Epithelial cell of proximal tubule (primary cell): ENCODE measurements at places on chromosomes 7 and 10. TPM values are rescaled to one million over a fixed set of nuclear protein-coding genes. Genes with fewer than 3 reads are reported as not detected.

BHLHA15 gene
- total RNA-seq = 1.8 and 2.7 TPM in 2 replicates

DNA sequence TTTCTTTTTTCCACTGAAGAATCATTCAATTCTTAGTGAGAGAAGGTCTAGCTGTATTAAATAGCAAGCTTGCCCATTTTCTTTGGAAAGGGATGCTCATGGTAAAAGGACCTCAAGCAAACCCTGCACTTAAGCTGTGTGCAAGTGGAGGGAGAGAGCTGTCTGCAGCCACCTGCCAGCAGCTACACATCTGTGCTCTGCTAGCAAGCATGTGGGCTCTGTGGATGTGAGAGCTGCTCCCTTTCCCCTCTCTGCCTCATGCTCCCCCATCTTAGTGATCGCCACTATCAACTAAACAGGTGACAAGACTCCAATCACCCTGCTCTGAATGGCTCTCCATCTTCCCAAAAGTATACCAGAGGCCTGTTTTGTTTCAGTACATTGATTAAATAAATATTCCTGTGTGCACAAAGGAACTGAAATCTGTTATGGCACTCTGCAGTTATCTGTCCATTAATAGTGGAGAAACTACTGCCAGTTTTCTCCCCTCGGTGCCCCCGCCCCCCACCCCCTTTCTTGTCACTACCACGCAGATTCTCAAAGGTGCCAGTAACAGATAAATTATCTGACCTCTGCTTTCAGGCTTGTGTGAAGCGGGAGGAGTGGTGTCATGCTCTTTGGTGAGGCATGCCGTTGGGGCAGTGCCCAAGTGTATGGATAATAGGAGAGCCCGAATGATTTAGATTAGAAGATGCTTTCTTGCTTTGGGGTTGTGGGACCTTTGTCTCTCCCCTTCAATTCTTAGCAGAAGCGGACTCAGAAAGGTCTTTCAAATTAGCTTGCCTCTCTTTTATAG lies 26.4 kb downstream of the AUTS2 start:
- DNase-seq = no peak

DNA sequence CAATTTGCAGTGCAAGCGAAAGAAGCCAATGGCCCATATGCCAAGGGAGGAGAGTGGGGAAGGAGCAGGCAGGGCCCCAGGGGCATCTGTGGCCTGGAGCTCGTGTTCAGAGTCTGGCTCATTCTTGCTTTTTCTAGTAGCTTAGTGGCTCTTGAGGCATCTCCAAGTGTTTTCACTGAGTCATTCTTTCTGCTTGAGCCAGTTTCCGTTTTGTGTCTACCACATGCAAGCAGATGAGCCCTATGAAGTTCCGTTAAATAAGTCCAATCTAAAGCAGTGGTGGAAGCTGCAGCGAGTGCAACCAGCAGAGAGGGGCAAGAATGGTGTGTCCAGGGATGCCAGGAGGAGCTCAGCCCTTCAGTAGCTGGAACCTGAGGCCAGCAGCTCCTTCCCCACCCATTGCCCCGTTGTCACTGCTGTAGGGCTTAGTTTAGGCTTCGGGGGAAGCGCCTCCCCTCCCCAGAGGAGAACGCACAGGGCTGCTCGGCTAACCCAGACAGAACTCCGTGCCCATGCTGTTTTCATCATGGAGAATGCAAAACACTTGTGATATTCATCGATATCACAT lies 57.4 kb upstream of the EBF3 start:
- no peak for DNase-seq

DNA sequence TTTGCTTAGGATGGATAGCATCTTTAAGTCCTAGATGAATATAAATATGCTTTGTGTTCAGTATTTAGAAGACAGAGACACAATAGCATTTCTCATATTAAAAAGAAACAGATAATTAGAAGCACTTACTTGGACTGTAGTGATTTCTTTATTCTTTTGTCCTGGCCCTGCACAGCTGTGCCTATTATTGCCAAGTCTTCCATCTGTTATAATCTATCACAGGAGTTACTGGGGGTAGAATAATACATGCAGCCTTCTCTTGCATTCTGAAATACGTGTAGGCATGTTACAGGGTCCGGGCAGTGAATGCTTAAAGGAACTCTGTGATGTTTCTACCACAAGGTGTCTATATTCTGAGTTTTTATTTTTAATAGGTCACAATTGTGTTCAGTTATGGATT lies 461.5 kb upstream of the COBL start:
- no peak for DNase-seq

DNA sequence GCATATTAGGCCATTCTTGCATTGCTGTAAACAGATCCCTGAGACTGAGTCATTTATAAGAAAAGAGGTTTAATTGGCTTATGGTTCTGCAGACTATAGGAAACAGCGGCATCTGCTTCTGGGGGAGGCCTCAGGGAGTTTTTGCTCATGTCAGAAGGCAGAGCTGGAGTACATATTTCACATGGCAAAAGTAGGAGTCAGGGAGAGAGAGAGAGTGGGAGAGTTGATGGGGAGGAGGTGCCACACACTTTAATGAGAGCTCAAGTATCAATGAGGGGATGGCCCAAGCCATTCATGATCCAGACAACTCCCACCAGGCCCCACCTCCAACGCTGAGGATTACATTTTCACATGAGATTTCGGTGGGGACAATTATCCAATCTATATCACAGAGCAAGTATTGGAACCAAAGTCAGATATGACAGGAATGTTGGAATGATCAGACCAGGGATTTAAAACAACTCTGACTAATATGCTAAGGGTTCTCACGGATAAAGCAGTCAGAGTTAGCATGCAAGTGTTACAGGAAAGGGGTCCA lies 795.3 kb upstream of the CELF2 start:
- no peak for DNase-seq

GRCh38 chr10:89887406-89887805 lies 186.0 kb downstream of the KIF20B start:
- no peak for DNase-seq
